ENCODE measurements at places on chromosomes 2 and 18. TPM values are rescaled to one million over a fixed set of nuclear protein-coding genes. Genes with fewer than 3 reads are reported as not detected.

DNA sequence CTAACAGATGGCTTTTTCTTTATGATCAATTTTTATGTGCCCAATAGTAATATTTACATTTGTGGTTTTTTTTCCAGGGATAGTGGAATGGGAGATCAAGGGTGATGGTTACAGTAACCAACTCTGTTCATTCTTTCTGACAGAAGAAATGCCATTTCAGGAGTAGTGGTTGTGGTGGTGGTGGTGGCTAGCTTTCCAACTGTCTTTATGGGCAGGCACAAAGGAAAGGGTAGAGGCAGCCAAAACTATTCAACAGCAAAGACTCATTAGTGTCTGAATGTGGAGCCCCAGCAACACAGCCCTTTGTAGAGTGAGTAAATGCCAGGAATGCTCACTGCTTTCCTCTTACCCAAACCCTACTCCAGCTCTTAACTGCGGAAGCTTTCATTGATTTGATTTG lies 227.7 kb downstream of the RND3 start:
- no peak for DNase-seq

Gene TANC1
- 19.2 TPM for polyA plus RNA-seq

Gene RHOB
- polyA plus RNA-seq: 43.5 TPM

DNA sequence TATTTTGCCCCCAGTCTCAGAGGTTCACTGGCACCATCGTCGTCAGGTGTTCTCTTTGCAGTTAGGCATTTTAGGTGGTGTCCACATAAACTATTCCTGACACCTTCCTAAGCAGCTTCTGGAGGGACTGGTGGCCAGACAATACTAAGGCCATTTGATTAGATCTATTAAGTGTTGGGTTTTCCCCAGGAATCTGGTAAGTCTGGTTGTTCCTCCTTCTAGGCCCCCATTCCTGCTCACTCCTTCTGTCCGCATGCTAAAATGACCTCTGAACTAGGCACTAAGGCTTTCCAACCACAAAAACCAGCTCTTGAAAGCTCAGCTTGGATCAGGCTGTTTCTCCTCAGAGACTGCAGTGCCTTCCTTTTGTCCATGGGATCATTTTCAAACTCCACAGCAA lies 100.7 kb downstream of the MGAT5 start:
- no peak for DNase-seq

DNA sequence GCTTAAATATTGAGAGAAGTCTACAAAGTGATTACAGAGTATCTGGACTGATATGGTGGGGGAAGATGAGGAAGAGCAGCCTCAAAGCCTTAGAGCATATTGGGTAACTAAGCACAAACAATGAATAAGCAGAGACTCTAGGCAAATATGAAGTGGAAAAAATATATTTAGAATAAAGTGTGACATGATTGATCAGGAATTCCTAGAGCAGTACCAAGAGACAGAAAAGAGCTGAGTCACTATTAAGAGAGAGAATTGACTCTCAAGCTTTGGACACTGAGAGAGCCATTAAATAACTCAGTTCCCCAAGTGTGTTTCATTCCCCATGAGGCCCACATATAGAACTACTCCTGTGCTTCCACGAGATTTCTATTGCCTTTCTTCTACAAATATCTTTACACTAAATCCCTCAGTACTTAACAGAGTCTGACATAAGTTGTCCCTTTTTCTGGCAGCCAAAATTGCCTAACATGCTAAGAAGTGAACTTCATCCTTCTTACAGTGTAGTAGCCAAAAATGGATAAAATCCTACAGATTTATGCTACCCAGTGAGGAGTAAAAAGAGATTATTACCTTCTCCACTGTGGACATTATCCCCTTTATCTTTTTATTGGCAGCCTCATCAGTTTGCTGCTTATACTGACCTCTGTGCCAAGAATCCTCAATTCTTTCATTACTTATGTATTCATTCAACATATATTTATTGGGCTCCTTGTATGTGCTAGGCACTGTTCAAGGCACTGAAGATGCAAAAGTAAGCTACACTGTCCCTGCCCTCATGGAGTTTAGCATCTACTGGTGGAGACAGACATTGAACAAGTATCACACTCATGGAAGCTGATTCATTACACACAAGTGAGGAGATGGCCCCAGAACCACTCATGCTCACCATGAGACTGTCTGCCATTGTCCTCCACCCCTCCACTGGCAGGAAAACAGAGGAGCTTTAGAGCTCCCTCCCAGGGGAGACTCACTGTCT lies 45.4 kb downstream of the SLC40A1 start:
- no peak for DNase-seq

- DNase-seq: no peak
These were observed 558 bp upstream of the CEP192 start for GRCh38 chr18:12990641-12990966.
